ENCODE measurements at places on chromosomes 13 and 19.

- DNase-seq = no peak
These were observed 26.1 kb downstream of the FGF9 start for GRCh38 chr13:21696865-21697448.

GRCh38 chr13:70370924-70371323, 262.7 kb upstream of the KLHL1 start:
- no peak for DNase-seq

GRCh38 chr13:35648201-35648600, 171.7 kb upstream of the MAB21L1 start:
- DNase-seq = no peak

DNA sequence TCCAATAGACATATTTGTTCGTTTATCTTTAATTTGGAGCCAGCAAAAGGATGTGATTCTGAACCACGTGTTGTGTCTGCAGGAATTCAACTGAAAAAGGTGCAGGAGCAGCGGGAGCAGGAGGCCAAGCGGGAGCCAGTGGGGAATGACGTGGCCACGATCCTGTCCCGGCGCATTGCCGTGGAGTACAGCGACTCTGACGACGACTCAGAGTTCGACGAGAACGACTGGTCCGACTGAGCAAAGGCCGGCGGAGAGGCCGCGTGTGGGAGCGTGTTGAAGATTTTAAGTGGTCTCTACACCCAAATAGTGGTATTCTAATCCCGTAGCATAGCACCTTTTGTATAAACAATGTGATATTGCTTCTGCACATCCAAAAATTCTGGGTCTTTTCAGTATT, 75.0 kb downstream of the GPR12 start:
- no peak for DNase-seq

GRCh38 chr13:114147803-114148520, 15.5 kb upstream of the RASA3 start:
- DNase-seq = no peak

DNA sequence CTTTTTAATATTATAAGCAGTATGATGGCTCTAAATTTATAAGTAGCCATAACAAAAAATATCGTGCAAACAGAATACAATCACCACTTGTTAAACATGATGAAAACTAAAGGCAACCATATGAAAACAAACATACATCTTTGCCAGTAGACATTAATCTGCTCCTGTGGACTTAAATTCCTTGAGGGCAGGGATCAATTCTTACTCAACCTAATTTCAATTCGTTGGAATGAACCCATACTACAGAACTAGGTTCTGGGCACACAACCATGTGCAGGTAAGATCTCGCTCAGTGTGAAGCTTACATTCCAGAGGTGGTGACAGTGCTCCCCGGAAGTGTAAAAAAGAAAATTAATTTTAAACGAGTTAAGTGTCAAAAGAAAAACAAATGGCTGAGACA, 13.4 kb downstream of the TBC1D4 start:
- no peak for DNase-seq

GRCh38 chr13:66829803-66830202, 400.3 kb downstream of the PCDH9 start:
- DNase-seq = no peak

DNA sequence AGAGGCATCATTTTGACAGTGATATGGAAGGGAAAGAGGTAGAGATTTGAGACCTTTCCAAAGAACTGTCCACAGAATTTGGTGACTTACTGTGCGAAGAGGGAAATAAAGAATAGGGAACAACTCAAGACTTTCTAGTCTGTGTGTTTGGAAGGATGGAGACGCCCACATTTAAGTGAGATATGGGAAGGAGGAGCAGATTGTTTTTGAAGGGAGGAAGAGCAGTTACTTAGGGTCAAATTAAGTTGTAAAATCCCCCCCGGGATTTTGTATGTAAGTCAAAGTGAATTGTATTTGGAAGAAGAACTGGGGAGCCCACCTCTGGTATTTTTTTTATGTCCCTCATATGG, 1.2 kb downstream of the USPL1 start:
- DNase-seq = no peak

DNA sequence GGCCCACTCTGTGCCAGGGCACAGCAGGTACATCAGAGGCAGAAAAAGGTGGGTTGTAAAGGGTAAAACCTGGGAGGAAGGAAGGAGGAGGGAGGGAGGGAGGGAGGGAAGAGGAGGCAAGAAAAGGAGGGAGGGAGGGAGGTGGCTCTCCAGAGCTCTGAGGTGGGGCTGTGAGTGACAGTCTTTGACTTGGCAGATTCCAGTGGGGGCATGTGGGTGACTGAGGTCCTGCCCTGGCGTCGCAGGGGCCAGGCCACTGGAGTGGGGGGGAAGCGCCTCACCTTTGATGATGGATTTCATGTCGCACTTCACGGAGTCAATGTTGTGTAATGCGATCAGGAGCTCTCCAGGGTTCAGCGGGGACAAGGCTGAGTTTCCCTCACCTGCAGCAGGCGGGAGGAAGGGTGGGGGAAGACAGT, 6.0 kb upstream of the RSPH6A start:
- no peak for DNase-seq

DNA sequence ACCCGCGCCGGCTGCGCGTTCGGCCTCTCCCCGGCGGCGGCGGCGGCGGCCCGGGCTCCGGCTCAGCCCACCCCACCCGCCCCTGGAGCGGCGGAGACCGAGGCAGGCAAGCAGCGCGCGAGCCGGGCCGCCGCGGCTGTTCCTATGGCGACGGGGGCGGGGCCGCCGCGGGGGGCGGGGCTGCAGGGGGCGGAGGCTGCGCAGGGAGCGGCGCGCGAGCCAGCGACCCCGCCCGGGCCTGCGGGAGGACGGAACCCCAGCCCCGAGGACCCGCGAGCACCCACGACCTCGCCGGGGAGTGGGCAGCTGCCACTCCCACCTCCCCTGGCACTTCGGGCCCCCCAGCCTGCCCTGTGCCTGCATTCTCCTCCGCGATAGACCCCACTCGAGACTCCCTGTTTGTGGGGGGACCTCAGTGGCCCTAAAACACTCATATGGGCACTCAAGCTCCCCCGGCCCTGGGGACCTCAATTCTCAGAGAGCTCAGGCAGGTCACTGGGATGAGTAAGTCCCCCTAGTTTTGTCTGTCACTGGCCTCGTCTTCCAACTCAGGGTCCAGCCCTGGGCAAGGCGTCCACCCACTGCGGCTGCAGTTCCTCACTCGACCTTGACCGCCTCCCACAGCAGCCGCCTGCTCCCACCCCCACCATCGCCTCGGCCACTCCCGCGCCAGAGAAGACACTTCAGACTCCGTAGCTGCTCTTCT, at the start of gene CTXN1:
Gene CTXN1, minus strand, starts transcription at position 115 of the 706 bp plus-strand sequence. CDS start 597 bp downstream, outside the sequence.
- DNase-seq = no peak

GRCh38 chr13:71610876-71611275, 256.1 kb downstream of the DACH1 start:
- DNase-seq = no peak

DNA sequence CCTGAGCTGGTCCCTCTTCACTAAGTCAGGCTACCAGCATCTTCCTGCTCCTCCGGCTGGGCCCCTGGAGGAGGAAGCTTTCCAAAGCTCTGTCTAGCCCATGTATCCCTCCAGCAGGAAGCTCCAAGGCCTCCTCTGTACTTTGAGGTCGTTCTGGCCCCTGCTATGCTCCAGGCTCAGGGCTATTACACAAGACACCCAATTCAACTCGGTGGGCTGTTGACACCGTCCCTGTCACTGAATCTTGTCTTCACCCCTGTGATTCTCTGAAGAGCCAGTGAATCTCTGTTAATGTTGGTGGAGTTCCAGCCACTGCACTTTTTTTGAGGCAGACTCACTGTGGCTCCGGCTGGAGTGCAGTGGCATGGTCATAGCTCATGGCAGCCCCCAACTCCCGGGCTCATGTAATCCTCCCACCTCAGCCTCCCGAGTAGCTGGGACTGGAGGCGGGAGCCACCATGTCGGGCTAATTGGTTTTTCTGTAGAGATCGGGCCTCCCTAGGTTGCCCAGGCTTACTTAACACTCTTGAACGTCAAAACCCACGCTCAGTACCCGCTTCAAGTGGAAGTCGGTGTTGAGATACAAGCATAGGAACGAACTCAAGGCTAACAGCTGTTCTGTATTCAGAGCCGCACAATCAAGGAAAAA, 512 bp upstream of the REX1BD start:
- DNase-seq = no peak

DNA sequence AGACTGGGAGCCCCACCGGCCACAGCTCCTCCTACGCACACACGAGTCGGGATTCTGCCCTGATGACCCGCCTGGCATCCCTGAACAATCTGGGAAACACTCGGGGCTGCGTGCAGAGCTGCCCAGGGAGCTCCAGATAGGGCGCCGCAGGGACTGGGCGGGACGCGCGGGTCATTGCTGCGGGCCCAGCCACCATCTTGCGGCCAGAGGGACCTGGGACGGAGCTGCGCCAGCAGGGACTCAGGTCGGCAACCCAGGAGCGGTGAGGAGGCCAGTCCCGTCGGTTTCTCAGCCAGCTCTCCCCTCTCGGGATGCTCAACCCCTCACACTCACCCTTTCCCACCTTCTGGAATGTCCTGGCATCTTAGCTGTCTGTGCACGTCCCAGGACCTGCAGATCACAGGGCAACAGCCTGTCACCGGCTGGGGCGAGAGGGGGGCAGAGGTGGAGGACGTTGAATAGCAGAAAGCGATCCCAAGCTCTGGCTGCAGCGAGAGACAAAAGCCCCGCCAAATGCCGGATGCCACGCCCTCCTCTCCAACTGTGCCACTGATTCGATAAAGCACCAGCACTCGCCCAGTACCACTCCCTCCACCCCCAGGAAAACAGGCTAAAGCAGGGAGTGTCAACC, 20.4 kb upstream of the ZNF91 start:
- DNase-seq = no peak

GRCh38 chr13:21929400-21929799, 258.5 kb downstream of the FGF9 start:
- DNase-seq = no peak

- DNase-seq = no peak
These were observed 4.0 kb downstream of the LRP3 start for GRCh38 chr19:33198169-33198568.

GRCh38 chr13:24135674-24136300, 24.7 kb upstream of the SPATA13 start:
- DNase-seq = no peak

GRCh38 chr13:44224450-44225149, 149.0 kb upstream of the SERP2 start:
- no peak for DNase-seq

GRCh38 chr13:65921933-65922332, 1308.2 kb downstream of the PCDH9 start:
- DNase-seq = no peak

GRCh38 chr19:42276821-42277220, 7.8 kb downstream of the CIC start:
- DNase-seq = no peak

GRCh38 chr19:21585281-21585890, 80.0 kb downstream of the ZNF429 start:
- DNase-seq = no peak

GRCh38 chr13:106593132-106593531, 25.2 kb upstream of the ARGLU1 start:
- DNase-seq = no peak

- DNase-seq = no peak
These were observed 228.6 kb downstream of the LMO7 start for GRCh38 chr13:75864718-75865117.

DNA sequence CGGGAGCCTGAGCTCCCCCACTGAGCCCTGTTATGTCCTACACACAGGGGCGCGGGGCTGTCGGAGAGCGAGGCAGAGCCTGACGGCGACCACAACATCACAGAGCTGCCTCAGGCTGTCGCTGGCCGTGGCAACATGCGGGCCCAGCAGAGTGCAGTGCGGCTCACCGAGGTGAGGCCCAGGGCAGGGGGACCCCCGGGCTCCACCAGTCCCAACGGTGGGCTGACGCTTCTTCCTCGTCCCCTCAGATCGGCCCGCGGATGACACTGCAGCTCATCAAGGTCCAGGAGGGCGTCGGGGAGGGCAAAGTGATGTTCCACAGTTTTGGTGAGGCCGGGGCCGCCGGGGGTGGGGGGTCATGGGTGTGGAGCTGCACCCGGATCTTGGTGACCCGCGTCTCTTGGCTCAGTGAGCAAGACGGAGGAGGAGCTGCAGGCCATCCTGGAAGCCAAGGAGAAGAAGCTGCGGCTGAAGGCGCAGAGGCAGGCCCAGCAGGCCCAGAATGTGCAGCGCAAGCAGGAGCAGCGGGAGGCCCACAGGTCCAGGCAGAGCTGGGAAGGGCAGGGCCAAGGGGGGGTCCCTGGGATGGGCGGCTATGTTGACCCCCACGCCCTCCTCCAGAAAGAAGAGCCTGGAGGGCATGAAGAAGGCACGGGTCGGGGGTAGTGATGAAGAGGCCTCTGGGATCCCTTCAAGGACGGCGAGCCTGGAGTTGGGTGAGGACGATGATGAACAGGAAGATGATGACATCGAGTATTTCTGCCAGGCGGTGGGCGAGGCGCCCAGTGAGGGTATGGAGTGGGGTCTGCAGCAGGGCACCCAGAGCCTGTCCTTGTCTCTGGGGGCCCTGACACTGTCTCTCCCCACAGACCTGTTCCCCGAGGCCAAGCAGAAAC, 1.2 kb upstream of the P2RY11 start:
- no peak for DNase-seq

DNA sequence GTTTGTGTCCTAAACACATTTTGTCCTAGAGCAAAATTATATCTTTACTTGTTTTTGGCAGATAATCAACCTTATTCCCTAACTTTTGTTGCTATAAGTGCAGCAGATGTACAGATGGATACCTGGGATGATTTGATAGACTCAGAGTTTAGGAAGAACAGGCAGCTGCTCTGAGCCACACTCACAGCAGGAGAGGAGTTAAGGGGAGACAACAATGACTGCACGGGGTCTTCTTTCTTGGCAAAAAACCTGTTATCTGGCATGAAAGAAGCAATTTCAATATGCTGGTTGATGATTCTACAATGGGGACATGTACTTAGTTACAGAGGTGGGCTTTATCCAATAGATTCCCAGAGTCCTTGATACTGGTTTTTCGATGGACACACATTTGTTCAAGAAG, 258.9 kb upstream of the PCDH9 start:
- DNase-seq = no peak

GRCh38 chr19:56367829-56368711, 25.3 kb downstream of the ZNF582 start:
- DNase-seq = peak; percentile 94

- DNase-seq = no peak
These were observed 2.3 kb downstream of the SYMPK start for GRCh38 chr19:45860359-45861259.

- DNase-seq = no peak
These were observed 12.6 kb downstream of the FSD1 start for GRCh38 chr19:4316956-4317355.

DNA sequence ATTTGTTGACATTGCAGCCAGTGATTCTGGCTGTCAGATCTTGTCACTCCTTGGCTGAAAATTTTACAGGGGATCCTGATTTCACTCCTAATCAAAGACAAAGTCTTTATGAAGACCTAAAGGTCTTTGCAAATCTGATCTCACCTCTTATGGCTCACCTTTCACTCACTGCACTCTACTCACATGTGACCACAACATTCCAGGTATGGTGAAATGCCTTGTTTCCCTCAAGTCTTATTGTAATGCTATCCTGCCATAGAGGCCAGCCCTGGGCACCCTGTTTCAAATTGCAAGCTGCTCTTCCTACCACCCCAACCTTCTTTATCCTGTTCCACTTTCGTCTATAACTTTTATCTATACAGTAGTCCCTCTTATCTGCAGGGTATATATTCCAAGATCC, 200.1 kb downstream of the NDFIP2 start:
- DNase-seq = no peak

GRCh38 chr13:108257248-108257647, 12.3 kb upstream of the TNFSF13B start:
- no peak for DNase-seq

GRCh38 chr13:43769529-43769928, 17.2 kb downstream of the ENOX1 start:
- DNase-seq = no peak
